NCI-H2171 treated with DMSO at 0.1 percent for 48 hours (cell line): ENCODE measurements at places on chromosomes 11 and 22.

DNA sequence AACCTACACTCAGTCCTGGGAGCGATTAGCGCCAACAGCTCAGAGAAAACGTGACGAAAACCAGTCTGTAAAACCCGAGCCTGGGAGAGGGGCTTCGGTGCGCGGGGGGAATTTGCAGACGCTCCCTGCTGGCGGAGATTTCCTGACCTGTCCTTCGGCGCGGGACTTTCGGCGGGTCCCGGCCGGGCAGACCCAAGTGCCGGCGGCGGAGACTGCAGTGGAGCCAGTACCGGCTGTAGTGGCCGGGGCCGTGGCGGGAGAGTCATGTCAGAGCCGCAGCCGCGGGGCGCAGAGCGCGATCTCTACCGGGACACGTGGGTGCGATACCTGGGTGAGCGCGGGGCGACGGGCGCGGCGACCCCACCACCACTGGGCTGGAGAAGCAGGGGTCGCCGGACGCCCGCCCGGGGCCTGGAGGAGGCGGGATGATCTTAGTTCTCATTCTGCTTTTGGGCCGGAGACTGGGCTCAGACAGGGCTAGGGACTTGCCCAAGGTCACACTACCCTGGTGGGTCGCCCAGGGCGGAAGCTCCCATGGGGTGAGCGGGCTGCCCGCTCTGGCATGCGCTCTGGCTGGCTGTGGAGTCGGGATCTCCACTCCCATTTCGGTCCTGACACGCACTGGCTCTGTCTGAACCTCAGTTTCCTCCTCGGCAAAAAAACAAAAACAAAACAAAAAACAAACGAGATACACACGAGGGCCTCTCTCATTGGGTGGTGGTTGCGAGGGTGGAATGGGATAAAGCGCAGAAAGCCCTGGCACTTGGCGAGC is at the start of gene MTFP1:
MTFP1 (plus strand) TSS at position 153 of the 772 bp plus-strand sequence; CDS start at position 265, 112 bp downstream.
- peak; percentile 75 for DNase-seq

DNA sequence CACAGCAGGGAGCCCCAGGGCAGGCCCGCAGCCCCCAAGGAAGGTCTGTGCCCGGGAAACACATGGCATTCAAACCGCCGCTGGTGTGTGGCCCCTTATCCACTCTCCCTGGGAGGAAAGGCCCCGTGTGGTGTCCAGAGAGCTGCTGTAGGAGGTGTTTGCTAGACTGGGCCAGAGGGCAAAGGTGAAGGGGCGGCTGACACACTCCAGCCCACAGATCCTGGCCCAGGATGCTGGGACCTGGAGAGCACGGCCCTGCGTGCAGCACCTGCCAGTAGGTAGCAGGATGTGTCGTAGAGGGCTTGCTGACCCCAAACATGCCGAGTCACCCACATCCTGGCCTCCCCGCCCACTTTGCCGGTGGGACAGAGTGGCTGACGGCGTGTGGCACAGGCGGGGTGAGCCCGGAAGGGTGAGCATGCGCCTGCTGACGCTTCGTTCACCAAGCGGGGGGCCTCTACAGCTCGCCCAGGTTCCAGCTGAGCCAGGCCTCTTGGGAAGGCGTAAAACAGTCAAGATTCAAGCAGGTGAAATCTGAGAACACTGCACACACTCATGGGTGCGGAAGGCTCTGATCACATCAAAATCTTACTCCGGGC is 11.0 kb downstream of the OSBPL5 start:
- peak; percentile 53 for DNase-seq

DNA sequence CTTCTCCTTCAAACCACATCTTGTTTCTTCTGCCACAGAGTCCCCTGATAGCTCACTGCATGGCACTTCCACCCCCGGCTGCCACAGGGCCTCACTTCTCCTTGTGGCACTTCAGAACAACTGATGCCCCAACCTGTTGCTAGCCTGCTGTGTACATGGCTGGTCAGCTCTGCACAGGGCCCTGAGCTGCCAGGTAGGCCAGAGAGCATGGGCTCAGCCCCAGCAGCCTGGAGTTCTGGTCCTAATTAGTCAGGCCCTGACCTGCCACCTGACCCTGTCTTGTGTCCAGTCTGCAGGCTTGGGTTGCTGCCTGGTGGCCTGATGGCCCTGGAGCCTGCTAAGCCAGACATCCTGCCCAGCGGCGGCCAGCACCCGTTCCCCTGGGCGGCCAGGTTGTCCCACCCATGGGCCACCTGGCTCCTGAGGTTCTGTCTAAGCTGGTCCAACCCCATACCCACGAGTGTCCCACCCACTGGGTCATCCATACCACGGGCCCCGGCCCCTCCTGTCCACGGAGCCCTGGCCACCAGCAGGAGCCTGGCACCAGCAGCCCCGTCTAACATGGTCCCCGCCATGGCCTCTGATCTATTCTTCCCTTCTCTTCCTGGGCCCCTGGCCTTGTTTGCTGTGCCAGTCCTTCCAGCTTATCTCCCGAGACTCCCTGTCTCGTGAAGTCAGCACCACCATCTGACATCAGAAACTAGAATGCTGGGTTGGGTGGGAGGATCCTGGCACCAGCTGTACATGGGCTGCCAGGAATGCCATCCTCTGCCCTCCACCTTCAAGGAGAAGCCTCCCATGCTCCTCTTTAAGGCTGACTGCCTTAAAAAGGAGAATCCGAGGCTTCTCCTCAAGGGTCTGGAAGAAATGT is 3.1 kb upstream of the CERK start:
- DNase-seq: no peak

DNA sequence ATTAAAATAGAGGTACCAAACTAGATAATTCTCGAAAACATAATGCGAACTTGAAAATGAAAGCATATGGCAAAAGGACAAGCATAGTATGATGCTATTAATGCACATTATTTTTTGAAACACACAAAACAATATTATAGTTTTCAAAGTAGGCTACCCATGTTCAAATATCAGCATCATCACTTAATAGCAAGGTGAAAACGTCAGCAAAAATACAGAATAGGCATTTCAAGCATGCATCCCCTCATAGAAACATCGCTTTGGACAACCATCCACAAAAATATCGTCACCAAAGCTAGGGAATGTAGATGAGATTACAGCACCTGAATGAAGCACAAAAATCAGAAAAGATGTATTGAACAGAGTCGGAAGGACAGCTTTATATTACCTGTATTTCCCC is 814.5 kb upstream of the LRRC4C start:
- no peak for DNase-seq

DNA sequence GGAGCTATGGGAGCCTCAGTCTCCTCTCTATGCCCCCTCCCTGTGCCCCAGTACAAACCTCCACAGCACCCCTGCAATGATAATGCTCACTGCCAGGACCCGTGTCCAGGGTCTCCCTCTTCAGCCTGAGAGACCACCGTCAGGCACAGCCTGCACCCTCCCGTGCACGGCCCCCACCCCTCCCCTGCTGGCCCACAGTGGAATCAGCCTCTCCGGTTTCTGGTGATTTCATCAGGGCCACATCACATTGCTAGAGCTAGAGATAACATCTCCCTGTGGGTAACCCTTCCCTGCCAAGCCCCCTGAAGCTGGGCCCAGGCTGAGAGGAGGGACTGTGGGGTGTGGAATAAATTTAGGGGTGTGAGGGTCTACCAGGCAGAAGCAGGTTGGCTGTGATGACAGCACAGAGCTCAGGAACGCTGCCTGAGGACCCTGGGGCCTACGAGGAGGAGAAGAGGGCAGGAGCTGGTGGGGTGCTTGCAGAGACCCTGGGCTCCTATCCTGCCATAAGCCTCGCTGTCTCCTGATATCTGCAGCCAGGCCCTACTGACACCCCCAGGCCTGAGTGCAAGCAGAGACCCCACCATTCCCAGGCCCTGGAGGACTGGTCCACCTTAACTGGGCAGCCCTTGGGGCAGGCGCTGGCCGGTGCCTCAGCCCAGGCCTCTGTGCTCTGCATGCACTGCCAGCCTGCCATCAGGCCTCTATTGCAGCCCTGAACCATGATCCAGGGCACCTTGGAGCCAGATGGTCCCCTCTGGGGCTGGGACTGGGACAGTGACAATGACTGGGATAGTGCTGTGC is at the start of gene KLHDC7B:
KLHDC7B (plus strand) TSS at position 378 of the 804 bp plus-strand sequence; CDS start at position 723, 345 bp downstream.
- no peak for DNase-seq

DNA sequence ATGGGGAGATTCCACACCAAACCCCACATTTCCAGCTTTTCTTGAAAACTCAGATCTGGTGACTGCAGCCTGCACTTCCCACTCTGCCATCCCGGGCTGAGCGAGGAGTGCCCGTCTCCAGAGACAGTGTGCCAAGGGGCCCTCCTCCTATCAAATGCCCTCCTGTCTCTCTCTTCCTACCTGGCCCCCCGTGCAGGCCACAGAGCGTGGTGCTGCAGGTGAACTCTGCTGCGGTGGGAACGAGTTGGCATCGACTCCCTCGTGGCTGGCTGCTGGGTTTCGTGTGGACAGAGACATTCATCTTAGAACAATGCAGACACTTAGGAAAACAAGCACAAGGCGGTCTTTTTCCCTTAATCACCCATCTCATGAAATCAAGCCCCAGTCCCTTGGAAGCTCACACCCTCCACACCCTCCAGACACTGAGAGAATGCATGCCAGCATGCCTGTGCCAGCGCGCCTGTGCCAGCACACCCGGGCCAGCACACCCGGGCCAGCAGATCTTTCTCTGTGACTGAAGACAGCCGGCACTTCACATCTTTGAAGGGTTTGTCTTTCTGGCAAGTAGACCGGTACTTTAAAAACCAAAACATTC is 65.0 kb downstream of the PARVB start:
- DNase-seq: no peak

DNA sequence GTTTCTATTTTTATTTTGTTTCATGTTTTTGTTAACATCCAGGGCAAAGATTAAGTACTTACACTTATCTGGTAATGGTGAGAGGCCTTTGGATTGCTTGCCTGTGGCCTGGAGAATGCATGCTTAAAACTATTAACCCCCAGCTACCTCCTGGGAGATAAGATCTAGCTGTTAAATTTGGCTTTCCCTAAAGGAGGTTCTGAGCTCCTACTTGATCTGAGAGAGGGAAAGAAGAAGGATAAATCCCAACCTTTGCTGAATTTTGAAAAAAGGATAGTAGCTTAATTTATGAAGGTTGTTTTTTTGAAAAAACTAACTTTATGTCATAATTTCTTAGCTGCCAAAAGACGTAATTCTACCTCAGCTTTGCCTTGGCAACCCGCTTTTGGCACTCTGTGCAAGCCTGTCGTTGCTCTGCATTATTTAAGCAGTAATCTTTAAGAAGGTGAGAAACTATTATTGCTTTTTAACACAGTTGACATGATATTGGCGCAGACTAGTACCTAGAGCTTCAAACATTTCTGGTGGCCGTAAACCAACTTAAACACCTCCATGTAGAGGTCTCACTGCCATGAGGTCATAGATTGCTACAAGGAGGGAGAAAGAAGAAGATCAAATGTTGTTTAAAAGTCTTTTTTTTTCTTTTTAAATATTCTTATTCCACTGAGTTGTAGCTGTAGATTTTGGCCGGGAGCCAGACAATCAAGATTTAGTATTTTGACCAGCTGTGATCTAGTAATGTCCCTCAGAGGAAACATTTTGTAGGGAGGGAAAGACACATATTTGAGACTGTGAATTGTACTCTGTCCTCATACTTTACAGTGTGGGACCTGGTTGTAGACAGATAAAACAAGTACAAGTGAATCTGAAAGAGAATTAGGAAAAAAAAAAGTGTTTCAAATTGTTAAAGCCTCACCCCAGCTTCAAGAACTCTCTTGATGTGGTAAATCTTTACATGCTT is 74.4 kb downstream of the WNT11 start:
- no peak for DNase-seq

GRCh38 chr11:68439355-68440065 is 21.0 kb upstream of the PPP6R3 start:
- DNase-seq: peak; percentile 58

- no peak for DNase-seq
These were observed 13.4 kb downstream of the SYT13 start for GRCh38 chr11:45272701-45273100.

GRCh38 chr11:3000032-3000961 is 8.2 kb upstream of the NAP1L4 start:
- peak; percentile 16 for DNase-seq

GRCh38 chr11:133900176-133901105 is 55.1 kb upstream of the SPATA19 start:
- DNase-seq: no peak

- DNase-seq: no peak
These were observed at the start of gene MS4A14 for GRCh38 chr11:60396382-60396781. TSS of gene MS4A14 (plus strand) at chr11:60396459. CDS start at chr11:60396579, 120 bp downstream.

DNA sequence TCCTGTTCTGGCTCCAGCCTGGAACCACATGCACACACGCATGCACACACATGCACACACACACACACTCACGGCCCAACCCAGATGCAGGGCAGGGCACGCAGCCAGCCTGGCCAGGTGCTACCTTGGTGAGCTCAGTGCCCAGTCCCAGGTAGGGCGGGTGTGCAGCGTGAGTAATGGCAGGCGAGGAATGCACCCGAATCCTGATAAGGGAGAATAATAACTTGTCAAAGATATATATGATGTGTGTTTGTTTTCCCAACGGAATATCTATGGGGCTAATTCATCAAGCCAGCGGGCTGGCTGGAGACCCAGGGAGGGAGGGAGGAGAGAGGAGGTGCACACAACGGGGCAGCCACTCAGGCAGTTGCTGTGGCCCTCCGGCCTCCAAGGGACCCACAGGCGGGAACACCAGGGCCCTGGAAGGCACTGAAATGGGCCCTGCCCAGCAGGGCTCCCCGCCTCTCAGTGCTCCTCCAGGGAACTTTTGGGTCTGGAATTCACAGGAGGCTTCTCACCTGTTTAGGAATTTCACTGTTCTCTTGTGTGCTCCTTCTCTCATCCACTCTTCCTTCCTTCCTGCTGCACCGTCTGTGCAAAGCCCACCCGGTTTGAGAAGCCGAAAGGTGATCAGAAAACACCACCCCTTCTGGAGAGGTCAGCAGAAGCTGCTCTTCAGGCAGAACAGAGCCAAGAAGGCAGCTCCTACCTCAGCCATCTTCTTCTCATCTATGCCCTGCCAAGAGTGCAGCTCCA is 79.0 kb downstream of the BUD13 start:
- DNase-seq: no peak

DNA sequence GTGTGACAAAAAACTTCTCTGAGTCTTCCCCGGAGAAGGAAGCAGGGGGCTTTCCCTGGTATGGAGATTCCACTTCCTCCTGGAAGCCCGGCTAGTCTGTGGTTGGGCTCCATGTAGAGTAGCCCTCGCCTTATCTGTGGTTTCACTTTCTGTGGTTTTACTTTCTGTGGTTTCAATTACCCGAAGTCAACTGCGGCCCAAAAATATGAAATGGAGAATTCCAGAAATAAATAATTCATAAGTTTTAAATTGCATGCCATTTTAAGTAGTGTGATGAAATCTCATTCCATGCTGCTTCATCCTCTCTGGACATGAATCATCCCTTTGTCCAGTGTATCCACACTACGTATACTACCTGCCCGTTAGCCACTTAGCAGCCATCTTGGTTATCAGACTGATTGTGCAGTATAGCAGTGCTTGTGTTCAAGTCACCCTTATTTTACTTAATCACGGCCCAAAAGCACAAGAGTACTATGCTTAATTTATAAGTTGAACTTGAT is 275.0 kb upstream of the SESN3 start:
- DNase-seq: no peak

DNA sequence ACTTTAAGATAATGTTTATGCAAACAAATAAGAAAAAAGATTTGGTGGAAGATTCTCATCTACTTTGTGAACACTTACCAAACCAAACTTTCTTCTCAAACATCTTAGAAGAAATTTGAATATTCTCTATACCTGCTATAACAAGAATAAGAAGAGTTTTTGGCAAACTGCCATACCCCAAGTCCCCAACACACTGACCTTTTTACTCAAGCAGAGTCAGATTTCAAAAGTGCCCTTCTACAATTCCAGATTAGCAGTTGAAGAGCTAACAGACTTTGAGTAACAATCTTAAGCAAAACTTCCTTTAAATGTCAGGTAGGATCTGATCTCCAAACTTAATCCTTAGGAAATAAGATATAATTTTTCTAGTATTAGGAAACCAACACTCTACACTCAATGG is 33.9 kb downstream of the TSG101 start:
- no peak for DNase-seq

- peak; percentile 73 for DNase-seq
These were observed at the start of gene RIC3 for GRCh38 chr11:8168485-8169257. TSS of gene RIC3 (minus strand) at chr11:8169025. CDS start at chr11:8168989, 36 bp downstream.
